Pancreas (tissue), 10 donors: ENCODE measurements at places on chromosomes 2 and 18. TPM values are rescaled to one million over a fixed set of nuclear protein-coding genes. Genes with fewer than 3 reads are reported as not detected.

Gene DCDC2C
- total RNA-seq, result not detected

Gene CROCC2
- total RNA-seq, result not detected

Gene NCKAP5
- 0.32 TPM for total RNA-seq

Gene OBSL1
- 54.7 TPM for total RNA-seq

Gene SCG2
- 25.7 TPM for total RNA-seq

Gene NMUR1
- total RNA-seq, result 2.1 TPM

Gene LRP1B
- 0.22 TPM for total RNA-seq

Gene IMMT
- 40.3 TPM for total RNA-seq

Gene OTOS
- total RNA-seq, result not detected

DNA sequence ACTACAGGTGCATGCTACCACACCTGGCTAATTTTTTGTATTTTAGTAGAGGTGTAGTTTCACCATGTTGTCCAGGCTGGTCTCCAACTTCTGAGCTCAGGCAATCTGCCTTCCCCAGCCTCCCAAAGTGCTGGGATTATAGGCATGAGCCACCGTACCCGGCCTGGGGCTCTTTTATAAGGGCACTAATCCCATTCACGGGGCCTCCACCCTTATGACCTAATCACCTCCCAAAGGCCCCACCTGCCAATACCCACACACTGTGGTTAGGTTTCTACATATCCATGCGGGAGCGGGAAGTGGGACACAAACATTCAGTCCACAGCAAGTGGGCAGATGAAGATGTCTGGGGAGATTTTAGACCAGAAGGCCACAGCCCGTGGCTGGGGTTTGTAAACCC lies 164.7 kb upstream of the SH3BP4 start:
- no peaks in the 10 kb centered on the region for H3K36me3 ChIP-seq
- no peak overlapping the region for H3K27ac ChIP-seq
- H3K4me3 ChIP-seq, result no peak overlapping the region
- no peaks in the 10 kb centered on the region for H3K4me1 ChIP-seq
- DNase-seq, result no peak
- no peaks in the 10 kb centered on the region for H3K27me3 ChIP-seq

DNA sequence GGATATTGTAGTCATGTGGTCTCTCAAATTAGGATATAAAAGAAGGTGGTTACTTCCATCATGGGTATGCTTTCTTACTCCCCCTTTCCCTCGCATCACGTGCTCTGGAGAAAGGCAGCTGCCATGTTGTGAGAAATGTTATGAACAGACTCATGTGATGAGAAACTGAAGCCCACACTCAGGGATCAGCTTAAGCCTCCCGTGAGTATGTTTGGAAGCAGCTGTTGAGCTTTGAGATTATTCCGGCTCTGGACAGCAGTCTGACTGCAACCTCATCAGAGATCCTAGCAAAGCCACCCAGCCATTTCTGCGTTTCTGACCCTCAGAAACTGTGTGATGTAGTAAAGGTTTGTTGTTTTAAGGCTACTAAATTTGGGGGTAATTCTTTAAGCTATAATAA lies 700.1 kb downstream of the ADCYAP1 start:
- no peak for DNase-seq
- no peaks in the 10 kb centered on the region for H3K4me1 ChIP-seq
- no peak overlapping the region for H3K27ac ChIP-seq
- no peaks in the 10 kb centered on the region for H3K27me3 ChIP-seq

GRCh38 chr18:59779979-59780378 lies 82.8 kb upstream of the CCBE1 start:
- H3K27me3 ChIP-seq, result peaks cover 4% of the 10 kb centered on the region
- no peak overlapping the region for H3K4me3 ChIP-seq
- no peaks in the 10 kb centered on the region for H3K4me1 ChIP-seq
- DNase-seq, result no peak
- H3K36me3 ChIP-seq, result no peaks in the 10 kb centered on the region

DNA sequence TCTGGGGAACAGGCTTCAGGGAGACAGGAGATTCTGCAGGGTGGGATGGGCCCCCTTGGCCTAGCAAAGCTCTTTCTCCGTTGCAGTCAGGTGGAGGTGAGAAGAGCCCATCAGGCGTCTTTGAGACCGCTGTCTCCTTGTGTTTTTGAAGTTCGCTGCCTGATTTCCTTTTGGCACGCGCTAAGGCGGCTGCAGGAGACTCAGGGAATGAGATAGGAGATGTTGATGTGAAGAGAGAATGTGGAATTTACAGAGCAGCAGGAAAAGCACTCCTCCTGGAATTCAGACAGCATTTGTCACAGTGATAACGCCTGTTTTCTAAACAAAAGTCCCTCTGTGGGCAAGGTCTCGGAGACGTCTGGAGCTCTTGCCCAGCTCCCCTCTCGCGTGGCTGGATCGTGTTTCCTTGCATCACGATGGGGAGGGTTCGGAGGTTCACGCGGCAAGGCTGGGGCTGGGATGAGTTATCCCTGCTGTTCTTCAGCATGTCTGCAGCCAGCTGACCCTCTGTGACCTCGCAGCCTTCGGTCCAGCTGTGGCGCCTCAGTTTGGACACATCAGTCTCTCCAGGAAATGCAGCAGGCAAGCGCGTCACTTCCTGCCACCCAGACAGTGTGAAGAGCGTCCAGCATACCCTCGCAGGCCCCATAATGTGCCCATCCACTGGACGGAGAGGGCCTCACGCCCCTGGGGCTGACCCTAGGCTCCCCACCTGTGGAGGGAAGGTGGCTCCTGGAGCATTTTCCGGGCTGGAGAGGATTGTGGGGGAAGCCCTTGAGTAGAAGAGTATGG lies 30.2 kb downstream of the GLI2 start:
- H3K36me3 ChIP-seq, result no peaks in the 10 kb centered on the region
- no peaks in the 10 kb centered on the region for H3K4me1 ChIP-seq

DNA sequence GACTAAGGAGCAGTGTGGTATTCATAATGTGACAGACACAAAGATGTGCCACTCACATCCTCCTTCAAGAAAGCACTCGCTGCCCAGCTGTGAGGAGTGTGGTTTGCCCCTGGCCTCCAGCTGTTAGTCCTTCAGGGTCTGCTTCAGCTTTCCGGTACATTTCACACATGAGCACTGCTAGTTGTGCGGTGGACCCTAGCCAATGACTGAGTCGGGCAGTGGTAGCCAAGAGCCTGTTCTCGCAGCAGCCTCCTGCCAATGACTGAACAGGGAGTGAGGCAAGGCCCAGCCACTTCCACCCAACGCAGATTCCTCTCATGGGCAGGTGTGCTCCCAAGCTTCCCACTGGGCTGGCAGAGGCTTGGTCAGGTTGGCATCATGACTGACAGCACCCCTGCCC lies 254.3 kb downstream of the RBM43 start:
- no peaks in the 10 kb centered on the region for H3K4me1 ChIP-seq
- H3K27me3 ChIP-seq, result no peaks in the 10 kb centered on the region
- peak; percentile 16 for DNase-seq

- DNase-seq, result no peak
- H3K4me3 ChIP-seq, result no peak overlapping the region
Measured at GRCh38 chr2:168469281-168469988, 13.4 kb downstream of the CERS6 start.

DNA sequence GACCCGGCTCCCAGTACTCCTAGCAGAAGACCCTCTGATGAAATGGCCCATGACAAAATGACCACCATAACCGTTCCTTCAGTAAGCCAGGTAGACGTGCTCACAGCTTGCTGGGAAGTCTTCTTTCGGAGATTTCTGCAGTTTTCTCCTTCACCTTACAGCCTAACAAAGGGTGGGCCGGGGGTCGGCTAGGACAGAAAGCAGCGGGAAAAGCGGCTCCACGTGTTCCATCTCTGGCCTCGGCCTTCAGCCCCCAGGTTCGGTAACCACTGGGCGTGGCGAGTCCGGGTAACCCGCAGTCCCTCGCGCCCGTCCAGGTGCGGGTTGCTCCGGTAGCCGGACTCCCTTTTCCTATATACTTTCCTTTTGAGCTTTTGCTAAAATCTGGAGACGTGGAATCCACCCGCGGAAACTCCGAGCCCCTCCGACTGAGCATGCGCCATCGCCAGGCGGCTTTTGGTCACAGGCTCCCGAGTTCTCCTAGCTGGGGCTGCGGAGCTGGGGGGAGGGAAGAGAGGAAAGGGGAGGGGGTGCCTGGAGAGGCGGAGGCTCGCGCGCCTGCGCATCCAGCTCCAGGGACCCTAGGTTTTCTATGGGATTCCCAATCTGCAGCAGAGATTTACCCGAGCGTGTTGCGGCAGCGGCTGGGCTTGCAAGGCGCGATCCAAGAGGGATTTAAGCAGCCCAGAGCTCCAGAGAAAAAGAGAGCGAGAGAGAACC lies at the start of gene VSNL1:
VSNL1 (plus strand) TSS at position 604 of the 720 bp plus-strand sequence. CDS start 51,379 bp downstream, outside the sequence.
- no peaks in the 10 kb centered on the region for H3K27me3 ChIP-seq
- H3K4me3 ChIP-seq, result peak within 1 kb of the TSS; percentile 40
- H3K27ac ChIP-seq, result peak within 1 kb of the TSS; percentile 81
- H3K36me3 ChIP-seq, result no peaks in the 10 kb centered on the region
- no peaks in the 10 kb centered on the region for H3K4me1 ChIP-seq

GRCh38 chr2:43131051-43131889 lies 95.1 kb downstream of the ZFP36L2 start:
- H3K4me3 ChIP-seq, result no peak overlapping the region
- DNase-seq, result peak; percentile 63
- no peaks in the 10 kb centered on the region for H3K36me3 ChIP-seq
- no peaks in the 10 kb centered on the region for H3K27me3 ChIP-seq
- H3K4me1 ChIP-seq, result peaks cover 20% of the 10 kb centered on the region

GRCh38 chr2:200322607-200323006 lies 16.1 kb downstream of the SPATS2L start:
- H3K27ac ChIP-seq, result no peak overlapping the region
- peaks cover 38% of the 10 kb centered on the region for H3K4me1 ChIP-seq
- H3K36me3 ChIP-seq, result no peaks in the 10 kb centered on the region
- H3K27me3 ChIP-seq, result no peaks in the 10 kb centered on the region
- no peak overlapping the region for H3K4me3 ChIP-seq

- H3K36me3 ChIP-seq, result no peaks in the 10 kb centered on the region
- H3K27ac ChIP-seq, result no peak overlapping the region
- no peak for DNase-seq
- no peaks in the 10 kb centered on the region for H3K27me3 ChIP-seq
- H3K4me3 ChIP-seq, result no peak overlapping the region
Measured at GRCh38 chr2:135546436-135546835, 15.2 kb downstream of the R3HDM1 start.

- H3K27ac ChIP-seq, result no peak overlapping the region
- no peaks in the 10 kb centered on the region for H3K27me3 ChIP-seq
- H3K4me3 ChIP-seq, result no peak overlapping the region
- no peak for DNase-seq
Measured at GRCh38 chr2:38192046-38192445, 116.1 kb upstream of the CYP1B1 start.

- H3K27ac ChIP-seq, result no peak overlapping the region
- H3K36me3 ChIP-seq, result no peaks in the 10 kb centered on the region
- no peak for DNase-seq
- no peaks in the 10 kb centered on the region for H3K27me3 ChIP-seq
Measured at GRCh38 chr2:83386549-83386948, 1072.5 kb downstream of the SUCLG1 start.

DNA sequence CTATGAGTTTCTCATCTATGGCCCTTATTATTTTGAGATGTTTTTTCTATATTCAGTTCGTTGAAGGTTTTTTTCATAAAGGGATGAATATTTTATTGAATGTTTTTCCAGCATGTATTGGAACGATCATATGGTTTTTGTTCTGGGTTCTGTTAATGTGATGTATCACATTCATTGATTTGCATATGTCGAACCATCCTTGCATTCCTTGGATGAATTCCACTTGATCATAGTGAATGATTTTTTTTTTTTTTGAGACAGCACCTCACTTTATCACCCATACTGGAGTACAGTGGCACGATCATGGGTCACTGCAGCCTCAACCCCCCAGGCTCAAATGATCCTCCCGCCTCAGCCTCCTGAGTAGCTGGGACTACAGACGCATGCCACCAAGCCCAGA lies 5.5 kb upstream of the NEMP2 start:
- H3K4me3 ChIP-seq, result no peak overlapping the region
- H3K27ac ChIP-seq, result no peak overlapping the region
- no peaks in the 10 kb centered on the region for H3K27me3 ChIP-seq
- H3K4me1 ChIP-seq, result no peaks in the 10 kb centered on the region
- no peak for DNase-seq

DNA sequence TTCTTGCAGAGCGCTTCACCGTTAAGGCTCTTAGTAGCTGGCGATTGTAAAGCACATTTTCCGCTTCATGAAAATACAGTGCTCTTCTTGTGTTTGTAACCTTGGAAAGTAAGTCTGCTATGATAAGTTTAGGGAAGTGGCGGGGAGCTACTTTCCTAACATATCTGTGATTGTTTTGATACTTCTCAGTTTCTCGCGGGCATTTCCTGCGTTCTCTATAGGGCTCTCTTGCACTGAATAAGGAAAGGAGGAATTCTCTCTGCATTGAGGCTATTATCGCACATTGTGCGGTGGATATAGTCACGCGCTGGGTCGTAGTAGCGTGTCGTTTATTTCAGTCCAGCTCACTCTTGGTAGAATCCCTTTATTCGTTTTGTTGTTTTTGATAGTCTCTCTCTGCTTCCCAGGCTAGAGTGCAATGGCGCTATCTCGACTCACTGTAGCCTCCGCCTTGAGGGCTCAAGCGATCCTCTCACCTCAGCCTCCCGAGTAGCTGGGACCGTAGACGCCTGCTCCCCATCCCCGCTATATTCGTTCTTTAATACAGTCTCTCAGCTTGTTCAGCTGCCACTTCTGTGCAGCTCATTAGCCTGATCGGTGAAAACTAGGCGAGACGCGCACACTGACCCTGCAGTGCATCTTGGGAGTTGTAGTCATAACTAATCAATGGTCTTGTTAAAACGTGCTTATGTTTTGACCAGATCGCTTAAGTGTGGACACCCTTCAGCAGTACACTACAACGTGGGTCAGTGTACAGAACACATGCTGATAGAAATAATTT lies 1.0 kb upstream of the PPP4R3B start:
- peak overlapping the region; percentile 99 for H3K27ac ChIP-seq
- peaks cover 36% of the 10 kb centered on the region for H3K4me1 ChIP-seq
- no peaks in the 10 kb centered on the region for H3K36me3 ChIP-seq
- H3K4me3 ChIP-seq, result peak overlapping the region; percentile 94
- DNase-seq, result peak; percentile 64

DNA sequence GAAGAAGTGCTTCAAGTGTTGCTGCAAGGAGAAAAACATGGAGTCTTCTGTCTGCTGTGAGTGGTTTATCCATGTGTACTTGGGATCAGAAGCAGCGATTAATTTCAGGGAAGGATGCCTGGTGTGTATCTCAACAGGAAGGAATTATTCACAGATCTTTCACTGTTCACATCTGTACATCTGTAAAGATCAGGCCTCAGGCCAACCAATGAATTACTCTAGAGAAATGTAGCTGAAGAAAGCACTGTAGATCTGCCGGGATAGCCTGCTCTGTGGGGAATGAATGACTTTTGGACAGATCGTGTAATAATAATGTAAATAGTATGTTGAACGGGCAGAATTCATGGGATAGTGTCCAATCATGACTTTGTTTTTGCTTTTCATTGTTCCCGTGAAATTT lies 54.0 kb upstream of the SPP2 start:
- no peaks in the 10 kb centered on the region for H3K36me3 ChIP-seq
- no peak overlapping the region for H3K4me3 ChIP-seq
- H3K4me1 ChIP-seq, result no peaks in the 10 kb centered on the region
- H3K27me3 ChIP-seq, result no peaks in the 10 kb centered on the region
